Tibial nerve (tissue), 4 donors: ENCODE measurements at places on chromosomes 12 and 14. TPM values are rescaled to one million over a fixed set of nuclear protein-coding genes. Genes with fewer than 3 reads are reported as not detected.

GRCh38 chr12:54207539-54208294, 18.9 kb upstream of the SMUG1 start:
- DNase-seq: peak; percentile 88

DNA sequence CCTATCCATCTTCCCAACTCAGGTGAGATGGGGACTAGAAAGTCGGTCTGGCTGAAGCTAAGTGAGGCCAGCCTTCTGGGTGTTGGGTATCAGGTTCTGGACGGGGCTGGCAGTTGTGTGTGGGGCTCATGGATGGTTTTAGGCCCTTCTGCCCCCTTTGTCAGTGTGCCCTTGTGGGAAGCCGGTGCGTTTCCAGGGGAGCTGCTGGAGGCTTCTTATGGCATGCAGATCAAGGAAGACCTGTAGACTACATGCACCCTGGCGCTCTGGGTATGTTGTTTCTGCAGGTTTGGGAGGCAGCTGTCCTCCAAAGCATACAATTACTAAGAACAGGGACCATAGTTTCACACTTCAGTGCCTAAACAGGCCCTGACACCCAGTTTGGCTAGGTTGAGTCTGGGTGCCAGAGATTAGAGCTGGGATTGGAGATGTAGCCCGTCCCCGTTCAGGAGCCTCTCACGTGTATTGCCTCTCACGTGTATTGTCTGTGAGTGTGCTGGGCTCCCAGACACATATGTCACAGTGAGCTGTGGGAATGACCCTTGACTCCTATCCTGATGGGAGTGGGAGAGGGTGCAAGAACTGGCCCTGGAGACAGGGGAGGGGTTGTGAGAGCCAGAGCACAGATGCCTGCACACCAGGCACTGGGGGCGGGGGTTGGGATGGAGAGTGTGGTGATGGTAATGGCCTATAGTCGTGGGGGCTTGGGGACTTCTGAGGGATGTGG, 84.4 kb downstream of the SLC25A47 start:
- no peak for DNase-seq

The OASL gene
- not detected for total RNA-seq

GRCh38 chr12:45200491-45201043, 15.3 kb upstream of the ANO6 start:
- DNase-seq: no peak

DNA sequence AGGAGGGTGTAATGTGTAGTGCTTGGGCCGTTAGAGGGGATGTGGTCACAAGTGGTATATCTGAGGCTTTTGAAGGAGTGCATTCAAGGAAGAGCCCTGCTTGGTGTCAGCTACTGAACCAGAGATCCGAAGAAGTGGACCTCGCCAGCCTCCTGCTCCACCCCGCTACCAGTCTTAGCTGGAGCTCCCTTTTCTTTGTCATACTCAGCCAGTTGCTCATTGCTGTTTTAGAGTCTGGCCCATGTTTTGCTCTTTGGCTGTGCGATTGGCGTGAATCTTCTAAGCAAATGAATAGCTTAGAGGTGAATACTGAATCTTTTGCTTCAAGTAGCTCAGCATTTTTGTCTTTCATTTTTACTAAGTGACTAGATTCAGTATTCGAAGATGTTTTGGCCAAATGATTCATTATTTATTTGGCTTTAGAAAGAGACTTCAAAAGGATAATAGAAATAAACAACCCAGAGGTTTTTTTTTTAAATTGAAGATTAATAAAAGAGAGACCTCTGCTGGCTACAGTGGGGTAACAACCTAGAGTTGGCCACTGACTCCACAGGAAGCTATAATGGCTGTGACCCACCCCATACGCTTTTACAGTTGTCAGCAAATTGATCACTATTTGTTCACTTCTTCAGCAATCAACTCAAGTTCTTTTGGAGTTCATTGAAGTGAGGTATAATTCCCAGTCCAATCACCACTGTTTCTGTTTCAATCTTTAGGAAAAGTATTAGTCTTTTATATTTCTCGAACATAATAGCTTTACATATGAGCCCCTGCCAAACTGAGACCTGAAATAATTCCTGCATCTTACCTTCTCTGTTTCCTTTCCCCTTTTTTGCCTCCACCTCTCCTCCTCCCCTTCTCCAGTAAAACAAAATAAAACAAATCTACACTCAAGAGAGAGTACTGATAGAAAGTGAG, 19.9 kb downstream of the CDKN1B start:
- DNase-seq: no peak

DNA sequence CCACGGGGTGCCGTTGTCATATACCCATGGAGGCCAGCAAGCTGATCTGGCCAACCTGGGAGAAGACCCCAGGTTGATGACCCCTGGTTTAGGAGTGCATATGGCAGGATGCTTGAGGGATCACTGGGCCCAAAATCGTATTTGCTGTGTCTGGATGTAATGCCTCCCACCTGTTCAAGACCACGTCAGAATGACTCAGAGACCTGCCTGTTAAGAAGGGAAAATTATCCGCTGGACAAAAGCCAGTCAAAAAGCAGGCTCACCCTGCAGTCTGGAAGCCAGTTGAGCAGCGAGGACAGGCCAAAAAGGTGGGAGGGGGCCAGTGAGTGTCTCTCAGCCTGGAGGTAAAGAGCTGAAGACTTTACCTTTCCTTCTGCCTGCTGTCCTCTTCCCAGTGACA, 449.2 kb downstream of the DPF3 start:
- no peak for DNase-seq

DNA sequence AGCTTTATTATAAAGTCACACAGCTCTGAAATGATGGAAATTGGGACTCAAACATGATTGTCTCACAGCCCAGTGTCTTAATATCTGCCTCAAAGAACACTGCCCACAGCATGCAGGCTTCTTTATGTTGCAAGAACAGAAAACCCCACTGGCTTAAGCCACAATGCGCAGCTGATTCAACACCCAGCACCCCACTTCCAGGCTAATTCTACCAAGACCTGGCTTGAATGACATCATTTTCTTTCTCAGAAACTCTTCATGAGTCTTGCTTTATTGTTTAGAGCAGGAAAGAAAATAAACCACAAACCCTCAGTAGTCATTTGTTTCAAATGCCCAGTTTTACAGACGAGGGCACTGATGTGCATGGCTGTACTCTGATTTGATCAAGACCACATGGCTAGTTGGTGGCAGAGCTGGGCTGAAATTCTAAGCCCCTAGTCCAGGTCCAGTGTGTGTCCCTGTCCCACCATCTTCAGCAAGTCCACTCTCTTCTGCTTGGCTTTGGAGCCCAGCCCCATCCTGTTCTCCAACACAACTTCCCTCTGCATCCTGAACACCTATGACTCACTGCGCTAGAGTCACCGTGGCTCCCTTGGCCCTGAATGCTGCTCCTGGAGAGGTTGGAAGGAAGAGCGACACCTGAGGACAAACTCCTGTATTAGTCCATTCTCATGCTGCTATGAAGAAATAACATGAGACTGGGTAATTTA, 50.3 kb upstream of the SRSF5 start:
- DNase-seq: no peak

The TRIM9 gene
- 5.9 TPM for total RNA-seq

The SMAGP gene
- total RNA-seq: 10.2 TPM

GRCh38 chr14:91654836-91655235, 77.0 kb downstream of the CATSPERB start:
- DNase-seq: no peak

DNA sequence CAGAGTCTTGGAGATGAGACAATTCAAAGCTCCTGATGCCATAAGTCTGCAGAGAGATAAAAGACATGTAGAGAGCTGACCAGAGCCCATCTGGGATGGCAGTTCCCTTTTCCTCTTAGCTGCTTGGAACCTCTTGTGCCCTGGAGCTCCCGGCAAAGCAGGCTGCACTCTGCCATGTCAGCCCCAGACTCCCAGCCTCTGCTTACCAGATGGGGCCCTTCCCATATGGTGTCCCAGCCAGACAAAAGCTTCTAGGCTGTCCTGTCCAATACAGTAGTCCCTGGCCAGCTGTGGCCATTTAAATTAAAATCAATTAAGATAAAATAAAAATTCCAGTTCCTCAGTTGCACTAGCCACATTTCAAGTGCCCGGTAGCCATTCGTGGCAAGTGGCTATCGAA, 303.9 kb downstream of the TTC6 start:
- no peak for DNase-seq

DNA sequence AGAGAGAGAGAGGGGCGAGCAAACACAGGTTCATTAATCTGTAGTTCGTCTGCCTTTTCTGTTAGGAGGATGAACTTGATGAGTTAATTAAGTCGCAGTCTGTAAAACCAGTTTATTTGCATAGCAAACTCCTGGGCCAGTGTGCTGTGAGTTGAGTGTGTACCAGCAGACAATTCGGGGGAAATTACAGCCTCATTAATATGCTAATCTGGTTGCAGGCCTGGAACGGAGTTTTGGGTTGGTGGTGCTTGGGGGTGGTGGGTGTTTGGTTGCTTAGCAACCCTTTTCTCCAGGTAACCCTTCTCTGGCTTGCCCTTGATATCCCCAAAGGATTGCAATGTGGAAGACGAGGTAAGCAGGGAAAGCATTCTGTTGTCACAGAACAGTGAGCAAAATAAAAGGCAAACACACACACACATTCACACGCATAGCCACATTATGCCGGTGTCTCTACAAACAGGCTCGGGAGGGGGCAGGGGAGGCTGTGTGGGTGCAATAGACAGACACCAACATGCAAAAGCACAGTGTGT, 29.2 kb upstream of the LHX5 start:
- no peak for DNase-seq

GRCh38 chr12:119302451-119303080, 32.0 kb upstream of the CCDC60 start:
- peak; percentile 31 for DNase-seq

DNA sequence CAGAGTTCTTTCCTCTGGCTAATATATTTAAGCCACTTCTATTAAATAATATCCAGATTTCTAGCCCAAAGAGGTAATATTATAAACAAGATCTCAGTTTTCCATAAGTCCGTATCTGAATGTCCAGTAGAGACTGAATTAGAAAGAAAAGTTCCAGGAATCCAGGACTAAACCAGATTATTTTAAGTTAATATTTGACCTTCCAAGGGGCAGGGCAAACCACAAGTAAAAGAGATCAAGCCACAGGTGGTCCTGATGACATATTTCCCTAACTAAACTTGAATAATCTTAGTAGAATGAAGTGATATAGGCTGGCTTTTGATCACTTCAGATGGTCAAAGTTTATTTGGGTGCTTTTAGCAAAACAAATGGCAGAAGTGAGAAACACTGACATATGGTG, 43.3 kb upstream of the E2F7 start:
- no peak for DNase-seq

GRCh38 chr12:75564852-75565251, 53.4 kb upstream of the KRR1 start:
- no peak for DNase-seq

DNA sequence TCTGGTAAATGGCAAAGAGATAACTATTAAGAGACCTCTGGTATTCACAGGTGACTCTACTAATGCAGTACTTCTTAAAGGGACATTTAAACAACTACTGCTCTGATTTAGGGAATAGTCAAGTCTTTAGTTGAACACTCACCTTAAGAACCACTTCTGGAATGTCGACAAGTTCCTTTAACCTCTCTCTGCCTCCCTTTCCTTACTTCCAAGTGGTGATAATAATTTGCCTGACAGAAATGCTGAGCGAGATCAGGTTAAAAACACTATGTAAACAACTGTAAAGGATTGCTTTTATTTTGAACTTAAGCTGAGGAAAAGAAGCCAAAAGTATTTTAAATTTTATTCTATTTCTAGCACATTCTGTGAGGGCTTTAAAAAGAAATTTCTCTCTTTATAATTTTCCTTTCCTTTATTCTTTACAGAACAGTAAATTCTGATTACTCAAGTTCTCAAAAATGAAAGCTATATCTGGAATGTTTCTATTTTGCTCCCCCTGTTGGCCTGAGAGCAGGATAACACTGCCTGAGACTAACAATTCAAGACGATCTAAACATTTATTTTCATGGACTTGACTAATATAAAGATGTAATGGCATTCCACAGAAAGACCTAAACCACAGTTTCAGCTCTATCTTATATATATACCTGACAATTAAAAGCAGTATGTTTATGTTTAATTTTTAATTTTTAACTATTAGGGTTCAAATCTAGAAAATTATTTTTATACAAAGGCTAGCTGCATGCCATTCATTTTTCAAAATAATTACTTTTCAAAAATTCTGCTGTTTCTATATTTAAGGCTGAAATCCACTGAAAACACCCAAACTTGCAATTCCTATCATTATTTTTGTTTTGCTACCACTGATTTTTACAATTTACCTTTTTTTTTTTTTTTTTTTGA, 29.2 kb downstream of the ZCCHC8 start:
- DNase-seq: no peak

- peak; percentile 13 for DNase-seq
Measured at GRCh38 chr12:53050426-53051057, 677 bp downstream of the TNS2 start.

The LRP1-AS gene
- total RNA-seq: not detected

DNA sequence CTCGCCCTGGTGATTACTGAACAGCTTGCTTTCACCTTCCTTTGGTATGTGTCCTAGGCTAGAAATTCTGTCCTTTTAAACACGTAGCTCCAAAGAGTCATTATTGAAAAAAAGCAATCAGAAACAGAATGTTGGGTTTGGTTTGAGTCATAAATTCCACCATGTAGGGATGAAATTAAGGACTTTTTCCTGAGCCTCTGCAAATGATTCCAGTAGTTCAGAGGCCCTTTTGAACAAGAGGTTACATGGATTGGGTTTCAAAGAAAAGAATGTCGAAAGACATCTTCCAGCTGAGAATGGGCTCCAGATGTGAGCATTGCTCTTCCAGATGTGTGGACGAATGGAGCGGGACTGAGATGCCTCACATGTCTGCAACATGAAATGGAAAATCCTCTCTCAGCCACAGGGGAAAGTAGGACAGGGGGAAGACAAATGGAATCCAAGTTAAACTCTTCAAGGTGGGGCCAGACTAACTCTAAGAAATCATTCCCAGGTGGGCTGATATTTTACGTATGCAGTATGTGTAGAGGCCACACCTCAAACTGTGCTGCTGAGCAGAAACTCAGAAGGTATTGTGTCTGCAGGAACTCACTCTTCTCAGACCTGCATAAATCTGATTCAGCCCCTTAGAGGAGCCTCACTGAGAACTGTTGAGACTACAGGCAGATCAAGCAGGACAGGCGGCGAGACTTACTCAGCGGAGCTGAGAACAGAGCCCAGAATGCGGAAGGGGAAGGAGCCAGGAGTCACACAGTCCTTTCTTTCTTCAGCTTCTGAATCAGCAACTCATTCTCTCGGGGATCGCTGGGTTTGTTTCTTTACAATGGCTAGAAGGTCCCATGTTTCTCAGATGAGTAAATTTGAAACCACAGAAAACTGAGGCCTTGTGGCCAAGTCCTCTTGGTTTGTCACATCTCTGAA, 23.3 kb upstream of the EMP1 start:
- peak; percentile 62 for DNase-seq

DNA sequence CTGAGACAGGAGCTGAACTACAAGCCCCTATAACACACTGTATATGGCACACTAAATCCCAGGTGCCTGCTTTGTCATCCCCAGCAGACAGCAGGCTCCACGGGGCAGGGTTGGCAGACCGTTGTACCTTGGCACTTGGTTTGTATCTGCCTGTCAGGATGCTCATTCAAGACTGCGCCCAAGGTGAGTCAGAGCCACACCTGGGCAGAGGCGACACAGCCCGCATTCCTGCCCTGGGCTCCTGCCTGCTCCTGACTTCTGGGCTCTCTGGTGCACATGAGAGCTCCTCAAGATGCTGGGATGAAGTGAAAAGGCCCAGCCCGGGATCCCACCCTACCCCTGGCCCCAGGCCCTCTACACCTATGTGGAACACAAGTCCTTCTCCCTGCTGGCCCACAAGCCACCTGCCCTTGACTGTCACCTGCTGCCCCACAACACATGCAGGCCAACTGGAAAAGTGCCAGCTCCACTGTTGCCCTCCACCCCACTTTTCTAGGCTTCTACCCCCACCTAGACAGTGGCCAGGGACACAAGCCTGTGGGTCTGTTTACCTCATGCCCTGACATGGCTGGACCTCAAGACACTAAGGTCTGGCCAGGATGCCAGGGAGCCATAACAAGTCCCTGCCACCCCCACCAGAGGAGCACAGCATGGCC, 30.8 kb upstream of the PNMA1 start:
- DNase-seq: no peak
